ENCODE measurements at places on chromosomes 12 and 14.

DNA sequence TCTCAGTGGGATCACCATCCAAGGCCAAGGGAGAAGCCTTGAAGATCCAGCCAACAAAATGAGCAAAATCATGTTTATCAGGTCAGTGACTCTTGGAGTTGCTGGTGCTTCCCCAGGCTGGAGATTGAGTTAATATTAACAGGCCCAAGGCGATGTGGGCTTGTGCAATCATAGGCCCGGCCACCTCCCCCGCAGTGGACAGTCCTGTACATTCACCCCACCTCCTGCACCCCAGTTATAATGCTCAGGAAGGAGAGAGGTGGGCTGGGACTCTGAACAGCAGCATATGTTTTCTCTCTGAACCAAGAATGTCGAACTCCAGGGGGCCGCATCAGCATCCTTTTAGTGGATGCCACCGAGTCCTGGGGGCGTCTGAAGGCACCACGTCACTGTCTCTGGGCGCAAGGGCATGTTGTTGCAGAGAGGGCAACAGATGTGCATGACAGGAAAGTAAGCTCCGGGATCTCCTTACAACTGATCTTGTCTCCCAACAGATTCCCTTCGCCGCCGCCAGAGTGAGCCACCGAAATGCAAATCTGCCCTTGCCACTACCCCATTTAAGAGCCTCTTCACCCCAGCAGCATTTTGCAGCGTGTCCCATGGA is 32.2 kb upstream of the SERPINA6 start:
- DNase-seq, result peak; percentile 25

DNA sequence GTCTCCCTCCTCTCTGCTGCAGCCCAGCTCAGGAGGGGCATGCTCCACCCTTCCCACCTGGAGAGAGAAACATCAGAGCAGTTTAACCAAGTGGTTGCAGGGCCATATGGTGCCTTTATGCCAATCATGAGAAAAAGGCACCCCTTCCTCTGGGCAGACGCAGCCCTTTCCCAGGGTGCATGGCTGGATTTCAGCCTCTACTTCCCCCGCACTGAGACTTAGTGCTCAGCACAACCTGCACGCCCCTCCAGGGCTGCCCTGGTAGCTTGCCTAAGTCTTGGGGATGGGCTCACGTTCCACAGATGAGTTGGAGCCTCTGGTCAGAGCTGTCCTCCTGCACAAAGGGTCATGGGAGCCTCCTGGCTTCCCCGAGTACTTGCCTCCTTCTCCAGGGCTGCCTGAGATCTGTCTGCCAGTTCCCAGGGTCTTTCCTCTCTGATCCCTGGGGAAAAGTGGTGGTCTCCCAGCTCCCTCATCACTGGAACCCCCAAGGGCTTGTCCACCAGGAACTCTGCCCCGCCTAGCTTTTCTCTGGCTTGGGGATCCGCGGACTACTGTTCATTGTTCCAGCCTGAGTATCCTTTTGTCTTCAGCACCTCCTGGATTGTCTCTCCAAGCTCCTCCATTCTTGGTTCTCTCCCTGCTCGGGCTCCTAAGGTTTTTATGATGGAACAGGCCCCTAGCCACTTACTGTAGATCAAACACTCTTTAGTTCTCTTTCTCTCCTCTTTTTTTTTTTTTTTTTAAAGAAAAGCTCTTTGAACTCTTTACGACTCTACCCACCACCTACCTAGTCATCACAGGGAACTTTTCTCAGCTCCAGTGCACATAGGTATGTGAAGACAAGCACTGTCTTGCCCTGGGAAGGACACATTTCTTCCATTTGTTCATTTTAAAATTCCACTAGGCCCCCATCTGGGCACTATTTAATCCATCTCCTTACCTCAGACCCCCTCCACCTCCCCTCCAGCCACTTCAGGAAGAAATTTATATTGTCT is 6.1 kb upstream of the KRT74 start:
- no peak for DNase-seq

GRCh38 chr12:124700810-124701592 is 133.6 kb upstream of the NCOR2 start:
- DNase-seq, result no peak

DNA sequence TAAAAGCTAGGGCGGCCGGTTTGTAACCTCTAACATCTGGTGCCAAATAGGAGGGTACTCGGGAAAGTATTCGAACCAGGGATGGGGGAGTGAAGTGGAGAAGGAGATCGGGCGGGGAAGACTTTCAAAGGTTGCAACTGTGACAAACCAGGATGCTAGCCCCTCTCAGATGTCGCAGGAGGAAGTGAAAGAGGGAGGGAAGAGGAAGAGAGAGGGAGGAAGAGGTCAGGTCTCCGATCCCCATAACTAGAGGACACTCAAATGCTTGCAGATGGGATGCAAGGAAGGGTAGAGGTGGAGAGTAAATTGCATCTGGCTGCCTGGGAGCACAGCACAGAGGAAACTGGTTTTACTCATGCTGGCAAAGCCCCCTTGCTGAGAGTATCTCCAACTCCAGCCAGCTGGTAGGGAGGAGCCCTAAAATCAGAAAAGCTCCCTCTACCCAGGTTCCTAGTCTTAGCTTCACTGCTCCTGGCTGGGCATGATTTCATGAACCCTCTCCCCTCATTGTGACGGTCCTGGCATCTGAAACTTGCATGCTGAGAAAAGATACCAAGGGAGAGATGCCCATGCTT is 696.7 kb upstream of the TBX3 start:
- DNase-seq, result no peak

DNA sequence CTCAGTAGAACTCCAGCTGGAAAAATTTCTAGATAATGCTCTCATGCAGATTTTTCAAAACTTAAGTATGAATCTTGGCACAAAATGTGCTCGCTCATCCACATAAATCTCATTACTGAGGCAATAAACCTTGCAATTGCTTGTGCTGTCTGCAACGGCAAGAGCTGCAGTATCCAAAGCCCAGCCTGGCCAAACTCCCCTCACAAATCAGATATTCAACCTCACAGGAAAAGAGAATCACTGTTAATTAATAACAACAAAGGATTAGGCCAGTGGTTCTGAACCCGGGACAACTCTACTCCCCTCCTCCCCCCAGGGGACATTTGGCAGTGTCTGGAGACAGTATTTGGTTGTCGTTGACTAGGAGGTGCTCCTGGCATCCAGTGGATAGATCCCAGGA is 19.2 kb upstream of the CORO1C start:
- no peak for DNase-seq

DNA sequence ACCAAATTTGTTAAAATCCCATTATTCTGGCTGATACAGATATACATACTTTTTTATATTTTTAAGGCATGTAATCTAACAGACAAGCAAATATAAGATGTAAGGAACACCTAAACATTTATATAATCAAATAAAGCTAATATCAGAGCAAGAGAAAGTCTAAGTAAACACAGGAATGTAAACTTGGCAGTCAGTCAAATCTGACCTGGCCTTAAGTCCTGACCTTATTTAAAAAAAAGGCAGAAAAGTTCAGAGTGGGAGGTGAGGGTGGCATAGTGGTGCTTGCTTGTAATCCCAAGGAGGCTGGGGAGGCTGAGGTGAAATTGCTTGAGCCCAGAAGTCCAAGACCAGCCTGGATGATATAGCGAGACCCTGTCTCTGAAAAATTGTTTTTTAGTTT is 152.6 kb downstream of the DERA start:
- no peak for DNase-seq

DNA sequence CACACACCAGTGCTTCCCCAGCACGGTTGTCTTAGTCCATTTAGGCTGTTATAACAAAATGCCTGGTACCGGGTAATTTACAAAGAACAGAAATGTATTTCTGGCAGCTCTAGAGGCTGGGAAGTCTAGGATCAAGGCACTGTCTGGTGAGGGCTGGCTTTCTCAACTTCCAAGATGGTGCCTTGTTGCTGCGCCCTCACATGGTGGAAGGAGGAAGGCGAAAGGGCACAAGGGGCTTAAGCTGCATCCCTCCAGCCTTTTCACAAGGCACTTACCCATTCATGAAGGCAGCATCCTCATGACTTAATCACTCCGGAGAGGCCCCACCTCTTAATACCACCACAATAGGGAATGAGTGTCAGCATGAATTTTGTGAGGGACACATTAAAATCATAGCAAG is 155.5 kb downstream of the SLC15A5 start:
- DNase-seq, result no peak

DNA sequence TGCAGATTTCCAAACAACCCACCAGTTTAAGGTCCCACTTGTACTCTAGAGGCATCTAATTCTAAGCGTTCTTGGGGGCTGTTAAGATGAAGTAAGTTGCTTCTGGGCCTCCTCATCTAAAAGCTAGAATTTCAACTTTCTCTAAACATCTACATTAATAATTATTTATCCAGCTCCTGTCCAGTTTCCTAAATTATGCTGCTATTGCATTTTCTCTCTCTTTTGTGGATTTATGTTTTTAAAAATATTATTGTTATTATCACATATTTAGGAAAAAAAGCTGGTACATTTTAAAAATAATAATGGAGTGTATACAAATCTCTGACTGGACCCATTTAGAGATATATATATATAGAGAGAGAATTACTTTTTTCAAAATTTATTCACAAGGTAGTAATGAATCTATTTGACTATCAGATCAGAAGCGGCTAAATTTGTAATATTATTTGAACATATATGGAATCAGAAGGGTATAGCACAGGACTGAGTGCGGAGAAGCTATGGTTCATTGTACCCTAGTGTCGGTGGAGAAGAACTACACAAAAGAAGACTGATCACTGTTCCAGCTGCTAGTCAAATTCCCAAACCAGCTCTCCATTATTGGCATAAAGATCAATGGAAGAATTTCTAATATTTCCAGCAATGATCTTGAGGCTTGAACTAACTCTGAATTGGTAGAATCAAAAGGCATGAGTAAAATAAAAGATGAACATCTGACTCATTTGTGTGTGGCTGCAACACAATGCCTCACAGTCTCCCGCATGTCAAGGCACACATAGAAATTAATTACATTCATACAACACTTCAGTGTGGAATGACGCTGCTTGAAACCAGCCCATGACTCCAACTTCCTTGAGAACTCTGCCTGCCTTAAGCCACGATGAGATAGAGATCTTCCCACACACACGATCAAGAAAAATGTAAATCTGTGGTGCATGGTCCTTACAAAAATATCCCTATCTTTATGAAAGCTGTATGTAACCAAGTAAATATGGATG is 433.4 kb upstream of the OR4E1 start:
- DNase-seq, result no peak

DNA sequence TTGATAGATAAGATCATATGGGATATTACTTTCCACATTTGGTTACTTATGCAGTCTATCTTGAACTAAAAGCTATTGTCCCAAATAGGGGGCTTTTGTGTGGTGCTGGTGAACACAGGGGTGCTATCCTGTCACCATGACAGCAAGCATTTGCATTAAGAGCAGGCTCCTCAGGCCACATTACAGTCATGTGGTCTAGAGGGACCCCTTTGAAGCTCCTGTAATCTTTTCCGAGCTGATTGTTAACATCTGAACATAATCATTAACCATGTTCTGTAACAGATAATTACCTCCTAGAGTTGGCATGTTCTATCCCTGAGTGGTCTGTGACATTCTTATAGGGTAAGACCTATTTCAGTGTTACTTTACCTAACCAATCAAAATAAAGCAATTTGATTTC is 178.8 kb downstream of the KTN1 start:
- no peak for DNase-seq

GRCh38 chr14:101351769-101352168 is 209.5 kb upstream of the DIO3 start:
- no peak for DNase-seq

DNA sequence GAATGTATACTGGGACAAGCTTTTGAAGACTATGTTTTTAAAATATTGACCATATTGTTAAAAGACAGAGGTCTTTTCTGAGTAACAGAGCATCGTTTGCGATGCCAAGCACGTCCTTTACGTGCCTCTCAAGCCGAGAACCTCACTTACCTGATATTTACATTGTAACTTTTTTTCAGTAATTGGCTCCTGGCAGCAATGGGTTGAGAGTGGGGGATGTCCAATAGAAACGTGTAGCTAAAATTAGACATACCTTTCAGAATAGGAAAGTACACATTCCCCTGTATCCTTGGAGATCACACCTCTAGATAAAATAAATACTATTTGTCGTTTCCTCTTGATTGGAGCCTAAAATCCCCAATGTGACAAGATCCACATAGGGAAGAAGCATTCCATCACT is 222.2 kb upstream of the RGS6 start:
- DNase-seq, result no peak

GRCh38 chr12:52437508-52437907 is 3.3 kb upstream of the KRT75 start:
- no peak for DNase-seq

- DNase-seq, result no peak
These were observed 1.8 kb upstream of the EVL start for GRCh38 chr14:100063314-100063941.

GRCh38 chr14:96509457-96510090 is 7.4 kb downstream of the PAPOLA start:
- DNase-seq, result no peak

DNA sequence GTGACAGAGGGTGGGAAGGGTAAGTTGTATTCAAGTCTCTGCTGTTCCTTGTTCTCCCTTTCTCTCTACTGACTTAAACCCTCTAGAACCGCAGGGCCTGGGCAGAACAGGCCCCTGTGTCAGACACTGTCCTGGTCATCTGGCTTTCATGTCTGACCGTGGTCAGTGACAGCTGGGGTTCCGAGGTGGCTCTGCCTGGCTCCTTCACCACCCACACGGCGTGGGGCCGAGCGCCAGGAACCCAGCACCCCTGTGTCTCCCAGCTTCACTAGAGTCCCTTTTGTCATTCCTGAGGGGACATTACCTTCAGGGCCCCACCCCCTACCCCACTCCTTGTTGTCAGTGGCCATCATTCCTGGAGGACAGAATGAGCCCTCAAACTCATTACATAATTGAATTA is 168.9 kb downstream of the ADGRD1 start:
- no peak for DNase-seq

- DNase-seq, result no peak
These were observed 47.9 kb downstream of the NUAK1 start for GRCh38 chr12:106090591-106091445.

DNA sequence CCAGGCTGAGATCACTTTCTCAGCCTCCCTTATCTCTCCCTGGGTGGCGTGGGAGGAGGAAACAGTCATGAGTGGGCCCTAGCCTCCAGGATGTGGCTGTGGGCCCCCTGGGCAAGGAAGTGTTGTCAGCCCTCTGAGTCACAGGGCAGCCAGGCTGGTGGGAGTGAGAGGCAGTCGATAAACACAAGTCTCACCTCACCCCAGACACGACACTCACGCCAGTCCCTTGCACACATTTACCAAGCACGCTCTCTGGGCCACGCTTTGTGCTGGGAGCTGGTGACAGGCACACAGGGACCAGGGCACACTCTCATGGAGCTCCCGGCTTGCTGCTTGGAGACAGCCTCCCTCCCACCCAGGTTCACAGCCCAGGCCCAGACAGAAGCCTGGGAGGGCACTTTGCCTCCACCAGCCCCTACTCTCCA is 1.9 kb upstream of the KRT79 start:
- no peak for DNase-seq

GRCh38 chr14:101253948-101254347 is 307.3 kb upstream of the DIO3 start:
- DNase-seq, result no peak
